GM23248 (cell line): ENCODE measurements at places on chromosomes 3 and 15.

DNA sequence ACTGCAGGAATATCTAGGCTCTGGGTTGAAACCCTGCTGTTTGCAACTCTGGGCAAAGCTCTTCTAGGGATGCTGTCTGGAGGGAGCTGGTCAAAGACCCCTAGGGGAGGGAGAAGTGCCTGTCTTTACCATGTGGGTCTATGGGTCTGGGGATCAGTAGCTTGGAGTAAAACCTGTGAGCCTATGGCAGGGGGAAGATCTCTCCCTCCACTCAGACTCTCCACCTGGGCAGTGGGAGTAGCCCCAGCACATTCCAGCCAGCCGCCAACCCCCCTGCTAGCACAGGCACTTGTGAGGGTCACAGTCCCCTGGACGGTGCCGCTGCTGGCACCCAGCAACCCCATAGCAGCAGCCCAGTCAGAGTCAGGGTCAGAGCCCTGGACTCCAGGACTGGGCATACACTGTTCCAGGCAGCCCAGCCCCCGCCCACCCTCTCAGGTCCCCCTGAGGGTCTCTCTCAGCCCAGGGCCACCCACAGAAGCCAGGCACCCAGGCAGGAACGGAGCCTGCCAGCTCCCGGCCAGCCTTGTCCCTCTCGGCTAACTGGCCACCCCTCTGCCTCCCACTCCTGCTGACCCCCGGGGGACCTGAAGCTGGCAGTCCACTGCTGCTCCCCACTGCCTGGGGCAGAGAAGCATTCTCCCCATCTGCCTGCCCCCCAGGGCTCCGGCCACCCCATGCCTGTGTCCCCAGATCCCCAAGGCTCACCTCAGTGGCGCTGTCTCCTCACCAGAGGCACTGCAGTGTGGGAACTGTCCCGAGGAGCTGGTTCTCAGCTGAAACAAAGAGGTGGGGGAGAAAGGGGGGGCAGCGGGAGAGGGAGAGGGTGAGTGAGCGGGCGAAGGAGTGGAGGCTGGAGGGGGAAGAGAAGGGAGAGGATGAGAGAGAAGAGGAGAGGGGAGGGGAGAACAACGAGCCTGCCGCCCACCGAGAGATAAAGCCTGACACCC lies 10.8 kb downstream of the GLYCTK start:
- DNase-seq = no peak
- no peak overlapping the region for H3K4me3 ChIP-seq
- H3K27me3 ChIP-seq = no peaks in the 10 kb centered on the region
- H3K4me1 ChIP-seq = peaks cover 14% of the 10 kb centered on the region

- DNase-seq = no peak
- no peaks in the 10 kb centered on the region for H3K36me3 ChIP-seq
- no peak overlapping the region for H3K4me3 ChIP-seq
- H3K27ac ChIP-seq = no peak overlapping the region
These were observed 218.0 kb upstream of the ROBO1 start for GRCh38 chr3:79985816-79986215.

- H3K4me1 ChIP-seq = no peaks in the 10 kb centered on the region; the same call in 1 of the 2 replicates
- no peak for DNase-seq
- no peak overlapping the region for H3K27ac ChIP-seq
These were observed 6.4 kb downstream of the TMIE start for GRCh38 chr3:46707601-46708011.

DNA sequence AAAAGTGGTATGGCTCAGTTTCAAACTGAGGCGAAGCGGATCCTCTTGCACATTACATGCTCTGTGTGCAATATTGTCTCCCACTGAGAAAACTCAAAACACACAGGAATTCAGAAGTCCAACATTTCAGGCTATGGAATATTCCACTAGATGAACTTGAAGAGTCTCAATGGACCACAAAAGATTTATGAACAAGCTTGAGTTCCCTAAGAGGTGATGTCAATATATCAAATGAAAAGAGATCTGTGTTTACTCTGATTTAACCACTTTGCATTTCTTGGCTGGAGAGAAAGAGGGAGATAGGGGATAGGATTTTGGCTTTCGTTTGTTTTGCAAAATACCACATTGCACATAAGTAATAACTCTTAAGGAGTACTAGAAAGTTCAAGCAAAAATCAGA lies 20.3 kb downstream of the PDZRN3 start:
- no peak overlapping the region for H3K4me3 ChIP-seq
- 0 out of 2 replicates have a peak, but pooled peaks cover under 1% of the 10 kb centered on the region for H3K36me3 ChIP-seq
- DNase-seq = no peak
- H3K27ac ChIP-seq = peak overlapping the region; percentile 82
- peaks cover 74% of the 10 kb centered on the region for H3K4me1 ChIP-seq

DNA sequence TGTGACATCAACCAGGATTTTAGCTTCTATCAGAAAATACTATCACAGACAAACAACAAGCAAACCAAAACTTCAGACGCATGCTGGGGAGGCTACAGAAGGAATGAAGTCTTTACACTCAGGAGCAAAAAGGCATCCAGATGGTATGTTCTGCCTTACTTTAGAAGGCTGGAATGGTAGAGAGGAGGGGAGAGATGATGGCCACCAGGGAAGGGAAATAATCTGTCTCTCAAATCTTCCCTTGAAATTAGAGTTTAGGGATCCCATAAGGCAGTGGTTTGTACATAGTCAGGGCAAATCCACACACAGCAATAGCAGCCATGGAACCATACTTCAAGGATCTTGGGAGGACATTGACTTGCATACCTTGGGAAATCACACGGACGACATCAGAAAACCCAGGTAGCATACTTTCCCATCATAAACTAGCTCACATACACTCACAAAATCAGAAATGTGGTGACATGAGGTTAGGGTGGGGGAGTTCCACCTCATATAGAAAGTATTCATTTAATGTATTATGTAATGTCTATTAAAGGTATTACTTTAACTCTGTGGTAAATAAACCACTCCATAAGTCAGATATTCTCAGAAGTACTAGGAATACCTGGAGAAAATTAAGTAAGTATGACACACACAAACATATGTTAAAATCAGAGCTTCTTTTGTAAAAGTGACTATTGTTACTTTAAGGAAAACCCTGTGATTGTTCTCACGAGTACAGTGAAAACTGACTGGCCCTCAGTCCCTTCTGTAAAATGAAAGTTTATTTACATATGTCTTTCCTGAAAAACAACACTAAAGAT lies 9.4 kb downstream of the BTLA start:
- DNase-seq = no peak
- H3K27me3 ChIP-seq = peaks cover 10% of the 10 kb centered on the region; the same call in 1 of the 2 replicates
- H3K27ac ChIP-seq = no peak overlapping the region

DNA sequence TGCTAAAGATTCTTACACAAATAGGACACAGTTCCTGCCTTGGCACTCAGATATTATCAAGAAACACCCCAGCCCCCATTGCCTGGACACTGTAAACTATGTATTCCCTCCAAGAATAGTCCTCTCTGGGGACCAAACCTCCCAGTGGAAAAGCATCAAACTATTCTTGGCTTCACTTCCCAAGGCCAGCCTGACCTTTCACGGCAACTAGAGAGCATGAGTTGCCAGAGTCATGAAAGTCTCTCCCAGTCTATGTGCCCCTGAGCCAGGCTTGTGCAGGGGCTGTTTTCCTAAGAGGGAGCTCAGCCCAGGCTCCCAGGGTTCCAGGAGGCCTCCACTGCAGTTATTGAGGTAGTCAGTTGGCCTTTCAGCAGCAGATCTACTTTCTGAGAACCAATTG lies 251.9 kb upstream of the TGFBR2 start:
- H3K4me3 ChIP-seq = no peak overlapping the region
- H3K27me3 ChIP-seq = no peaks in the 10 kb centered on the region
- H3K4me1 ChIP-seq = peaks cover 43% of the 10 kb centered on the region

GRCh38 chr3:196238612-196239560 lies 22.6 kb downstream of the SLC51A start:
- peaks cover 50% of the 10 kb centered on the region for H3K36me3 ChIP-seq
- no peak overlapping the region for H3K27ac ChIP-seq
- DNase-seq = no peak
- no peaks in the 10 kb centered on the region for H3K4me1 ChIP-seq

DNA sequence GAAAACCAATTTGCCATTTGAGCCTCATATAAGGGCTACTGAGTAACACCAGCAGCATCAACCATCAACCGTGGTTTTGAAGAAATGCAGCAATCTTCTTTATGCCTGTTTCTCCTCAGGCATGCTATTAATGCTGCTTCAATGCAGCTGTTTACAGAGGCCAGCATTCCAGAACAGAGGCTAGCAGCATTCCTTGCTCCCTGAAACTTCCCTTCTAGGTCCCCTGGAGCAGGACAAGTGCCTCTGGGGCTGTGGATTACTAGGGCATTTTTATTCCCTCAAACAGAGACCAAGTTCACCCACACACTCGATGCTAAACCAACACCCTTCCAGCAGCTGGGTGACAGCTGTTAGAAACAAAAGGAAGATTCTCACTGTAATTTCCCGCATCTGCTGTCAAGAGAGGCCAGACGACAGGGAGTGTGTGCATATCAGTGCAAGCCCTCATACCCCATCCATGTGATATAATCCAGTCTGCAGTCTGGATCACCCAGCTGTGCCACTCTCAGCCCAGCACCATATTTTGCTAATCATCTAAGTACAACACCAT lies 57.5 kb downstream of the HOMER2 start:
- no peaks in the 10 kb centered on the region for H3K36me3 ChIP-seq
- no peak overlapping the region for H3K27ac ChIP-seq
- peak; percentile 33 for DNase-seq
- peaks cover 10% of the 10 kb centered on the region; the same call in 1 of the 2 replicates for H3K4me1 ChIP-seq

GRCh38 chr3:193716150-193716549 lies 123.1 kb downstream of the OPA1 start:
- H3K4me3 ChIP-seq = no peak overlapping the region
- no peak overlapping the region for H3K27ac ChIP-seq
- H3K27me3 ChIP-seq = no peaks in the 10 kb centered on the region
- H3K36me3 ChIP-seq = no peaks in the 10 kb centered on the region

DNA sequence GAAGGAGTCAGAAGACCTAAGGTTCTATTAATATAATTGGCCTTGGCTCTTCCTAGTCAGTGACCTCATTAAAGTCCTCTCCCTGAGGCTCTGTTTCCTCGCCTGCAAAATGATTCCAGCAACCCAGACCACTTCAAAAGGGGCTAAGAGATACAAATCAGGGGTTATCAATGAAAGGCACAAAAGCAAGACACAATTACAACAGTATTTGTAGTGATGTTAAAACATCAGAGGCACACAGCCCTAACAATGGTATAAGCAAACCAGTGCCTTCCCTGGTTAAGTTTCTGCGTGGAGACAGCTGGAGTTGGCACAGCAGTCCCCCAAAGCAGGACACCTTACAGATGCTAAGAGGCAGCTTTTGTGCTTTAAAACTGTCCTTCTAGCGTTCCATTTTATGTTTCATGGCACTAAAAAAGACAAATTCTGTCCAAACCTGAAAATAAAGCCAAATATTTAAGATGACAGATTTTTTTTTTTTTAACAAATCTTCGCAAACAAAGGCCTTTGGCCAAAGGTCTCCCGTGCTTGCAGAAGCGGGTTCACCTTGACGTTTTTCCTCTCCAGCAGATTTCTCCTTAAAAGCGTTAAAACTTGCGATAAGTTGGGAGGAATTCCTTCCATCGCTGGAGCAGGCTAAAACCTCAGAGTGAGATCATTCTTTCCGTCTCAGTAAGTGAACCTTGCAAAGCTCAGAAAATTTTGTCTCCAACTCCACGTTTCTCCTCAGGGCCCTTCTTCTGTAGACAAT lies 999 bp downstream of the ZNF280D start:
- H3K27ac ChIP-seq = peak overlapping the region; percentile 94
- 0 out of 2 replicates have a peak, but pooled peaks cover 2% of the 10 kb centered on the region for H3K36me3 ChIP-seq
- peaks cover 29% of the 10 kb centered on the region for H3K4me1 ChIP-seq
- peak overlapping the region; percentile 84 for H3K4me3 ChIP-seq
- no peaks in the 10 kb centered on the region for H3K27me3 ChIP-seq

DNA sequence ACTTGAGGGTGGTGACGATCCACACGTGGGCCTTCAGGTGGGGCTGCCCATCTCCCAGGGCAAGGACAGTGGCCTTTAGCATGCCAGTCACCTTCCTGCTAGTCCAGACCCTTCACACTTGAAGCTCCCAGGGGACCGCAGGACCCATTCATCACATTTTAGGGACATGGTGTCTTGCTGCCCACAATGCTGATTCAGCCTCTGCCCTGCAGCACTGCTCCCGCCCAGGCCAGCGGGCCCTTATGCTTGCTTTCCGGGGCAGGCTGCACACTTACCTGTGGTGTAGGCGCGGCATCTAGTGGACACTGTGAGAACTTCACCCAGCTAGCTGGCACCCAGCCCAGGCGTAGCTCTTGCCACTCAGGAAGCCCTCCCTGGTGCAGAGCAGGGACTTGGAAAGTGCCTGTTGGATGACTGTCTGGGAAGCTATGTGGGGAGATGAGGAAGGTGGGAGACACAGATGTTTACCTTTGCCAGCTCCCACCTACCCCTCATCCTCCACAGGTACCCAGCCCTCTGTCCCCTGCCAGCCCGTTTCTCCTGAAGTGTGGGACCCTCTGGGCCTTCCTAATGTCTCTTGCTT lies 26.3 kb upstream of the NR2C2 start:
- DNase-seq = peak; percentile 93
- peaks cover 12% of the 10 kb centered on the region; the same call in 1 of the 2 replicates for H3K27me3 ChIP-seq
- no peak overlapping the region for H3K4me3 ChIP-seq
- H3K27ac ChIP-seq = no peak overlapping the region
- peaks cover 3% of the 10 kb centered on the region; the same call in 1 of the 2 replicates for H3K4me1 ChIP-seq

DNA sequence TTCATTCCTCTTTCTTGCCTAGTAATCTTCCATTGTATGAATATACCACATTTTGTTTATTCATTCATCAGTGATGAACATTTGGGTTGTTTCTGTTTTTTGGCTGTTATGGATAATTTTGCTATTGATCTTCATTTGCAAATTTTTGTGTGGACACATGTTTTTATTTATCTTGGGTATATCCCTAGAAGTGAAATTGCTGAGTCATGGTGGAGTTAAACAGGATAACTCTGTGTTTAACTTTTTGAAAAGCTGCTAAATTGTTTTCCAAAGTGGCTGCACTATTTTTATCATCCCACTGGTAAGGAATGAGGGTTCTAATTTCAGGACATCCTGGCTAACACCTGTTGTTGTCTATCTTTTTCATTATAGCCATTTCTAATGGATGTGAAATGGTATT lies 74.6 kb upstream of the ARL6 start:
- no peak for DNase-seq
- H3K36me3 ChIP-seq = no peaks in the 10 kb centered on the region
- no peaks in the 10 kb centered on the region for H3K4me1 ChIP-seq
- no peak overlapping the region for H3K4me3 ChIP-seq
- H3K27me3 ChIP-seq = no peaks in the 10 kb centered on the region

DNA sequence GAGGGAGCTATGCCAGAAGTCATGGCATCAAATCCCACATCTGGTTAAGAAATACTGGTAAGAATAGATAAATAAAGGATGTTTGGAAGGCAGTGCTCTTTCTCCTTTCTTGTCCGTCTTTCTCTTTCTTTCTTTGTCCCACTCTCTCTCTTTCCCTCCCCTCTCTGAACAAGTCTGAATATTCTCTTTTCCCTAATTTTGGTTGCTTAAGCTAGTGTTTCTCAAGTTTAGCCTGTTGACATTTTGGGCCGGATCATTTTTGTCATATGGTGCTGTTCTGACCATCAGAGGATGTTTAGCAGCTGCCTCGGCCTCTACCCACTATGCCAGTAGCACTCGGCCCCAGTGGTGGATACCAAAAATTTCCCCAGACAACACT lies 405.3 kb upstream of the C2CD4B start:
- DNase-seq = no peak
- peaks cover 25% of the 10 kb centered on the region for H3K4me1 ChIP-seq
- no peak overlapping the region for H3K27ac ChIP-seq
- no peaks in the 10 kb centered on the region for H3K27me3 ChIP-seq
